ENCODE measurements at places on chromosomes 6 and 20.

GRCh38 chr6:90109141-90109540, 187.5 kb downstream of the BACH2 start:
- DNase-seq = peak; percentile 12

GRCh38 chr20:347317-347639, 367 bp downstream of the NRSN2 start:
- DNase-seq = no peak

- DNase-seq = no peak
Observed at GRCh38 chr20:22511943-22512910, 72.1 kb downstream of the FOXA2 start.

GRCh38 chr6:130020907-130021629, 2.7 kb downstream of the L3MBTL3 start:
- peak; percentile 89 for DNase-seq

DNA sequence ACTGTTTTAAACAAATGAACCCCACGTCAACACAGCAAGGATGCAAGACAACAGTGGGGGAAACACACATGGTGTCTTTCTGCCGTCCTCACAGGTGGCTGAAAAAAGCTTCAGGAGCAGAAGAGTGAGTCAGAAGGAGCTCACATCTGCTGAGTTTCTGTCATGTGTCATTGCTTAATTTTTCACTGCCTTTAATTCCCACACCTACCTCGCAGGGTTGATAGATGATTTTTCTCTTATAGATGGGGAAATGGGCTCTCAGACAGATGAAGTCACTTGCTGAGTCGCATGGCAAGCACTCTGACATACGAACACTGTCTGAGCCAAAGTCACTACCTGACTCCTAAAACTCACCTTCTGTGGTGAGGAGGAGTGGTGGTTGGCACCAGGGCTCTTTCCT, 28.3 kb upstream of the CARMIL1 start:
- no peak for DNase-seq

GRCh38 chr6:105588123-105588710, 185.3 kb upstream of the PREP start:
- DNase-seq = no peak

- no peak for DNase-seq
Observed at GRCh38 chr20:1801225-1801928, 93.8 kb upstream of the SIRPA start.

DNA sequence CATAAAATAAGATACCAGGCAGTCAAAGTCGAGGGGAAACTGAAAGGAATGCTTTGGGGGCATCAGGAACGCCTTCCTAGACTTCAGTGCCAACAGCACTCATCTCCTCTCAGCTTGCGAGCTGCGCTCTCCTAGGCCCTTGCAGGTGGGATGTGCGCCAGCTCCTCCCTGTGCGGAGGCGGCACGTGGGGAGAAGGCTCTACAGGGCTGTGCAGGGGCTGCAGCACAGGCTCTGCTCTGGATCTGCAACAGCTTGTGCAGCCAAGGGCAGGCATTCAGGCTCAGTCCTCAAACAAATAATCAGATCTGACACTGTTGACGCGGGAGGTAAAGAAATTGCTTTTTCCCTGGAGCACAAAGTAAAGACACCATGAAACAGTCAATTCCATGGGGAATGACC, 144.8 kb downstream of the TTLL2 start:
- DNase-seq = no peak

DNA sequence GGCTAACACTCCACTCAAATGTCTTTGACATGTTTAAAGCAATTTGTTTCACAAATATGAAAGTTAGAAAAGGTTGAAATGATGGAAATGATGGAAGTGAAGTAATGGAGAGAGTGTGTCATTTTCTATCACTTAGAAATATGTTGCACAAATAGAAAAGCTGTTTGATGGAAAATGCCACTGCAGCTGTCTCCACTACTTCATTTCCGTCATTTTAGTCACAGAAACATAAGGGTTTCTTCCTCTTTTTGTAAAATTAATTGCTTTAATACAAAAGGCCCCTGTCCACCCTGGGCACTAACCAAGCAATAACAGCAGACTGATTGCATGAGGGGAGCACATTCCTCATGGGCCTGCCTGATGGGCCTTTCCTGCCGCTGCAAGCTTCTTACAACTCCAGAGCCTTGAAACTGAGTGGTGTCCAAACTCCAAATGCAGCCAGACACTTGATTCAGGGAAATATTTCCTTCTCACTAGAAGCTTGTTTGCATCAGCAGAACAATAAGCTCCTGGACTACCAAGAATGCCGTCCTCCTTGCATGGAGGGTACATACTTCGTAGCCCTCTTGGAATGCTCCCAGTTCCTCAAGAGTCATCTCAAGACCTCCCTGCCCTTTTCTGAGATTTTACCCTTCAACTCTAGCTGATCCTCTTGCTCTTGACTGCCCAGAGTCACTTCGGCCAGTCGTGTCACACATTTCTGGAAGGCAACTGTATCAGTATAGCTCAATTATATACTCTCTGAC, 36.1 kb downstream of the F13A1 start:
- no peak for DNase-seq

GRCh38 chr6:128139519-128139918, 238.7 kb upstream of the THEMIS start:
- DNase-seq = no peak

- no peak for DNase-seq
Observed at GRCh38 chr20:13396022-13396421, 174.9 kb downstream of the ISM1 start.

GRCh38 chr6:33843131-33844121, 39.6 kb upstream of the MLN start:
- DNase-seq = no peak

DNA sequence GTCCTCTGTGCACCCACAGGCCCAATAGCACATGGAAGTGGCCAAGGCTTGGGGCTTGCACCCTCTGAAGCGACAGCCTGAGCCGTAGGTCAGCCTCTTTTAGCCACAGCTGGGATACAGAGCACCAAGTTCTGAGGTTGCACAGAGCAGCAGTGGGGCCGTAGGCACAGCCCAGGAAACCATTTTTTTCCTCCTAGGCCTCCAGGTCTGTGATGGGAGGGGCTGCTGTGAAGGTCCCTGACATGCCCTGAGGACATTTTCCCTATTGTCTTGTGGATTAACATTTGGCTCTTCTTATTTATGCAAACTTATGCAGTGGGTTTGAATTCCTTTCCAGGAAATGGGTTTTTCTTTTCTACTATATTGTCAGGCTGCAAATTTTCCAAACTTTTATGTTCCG, 878.7 kb upstream of the MAN1A1 start:
- no peak for DNase-seq

- no peak for DNase-seq
Observed at GRCh38 chr6:68059899-68060298, 575.2 kb upstream of the ADGRB3 start.
